ENCODE measurements at places on chromosomes 5 and 9.

GRCh38 chr5:67732471-67732870, 483.1 kb upstream of the PIK3R1 start:
- no peak for DNase-seq

DNA sequence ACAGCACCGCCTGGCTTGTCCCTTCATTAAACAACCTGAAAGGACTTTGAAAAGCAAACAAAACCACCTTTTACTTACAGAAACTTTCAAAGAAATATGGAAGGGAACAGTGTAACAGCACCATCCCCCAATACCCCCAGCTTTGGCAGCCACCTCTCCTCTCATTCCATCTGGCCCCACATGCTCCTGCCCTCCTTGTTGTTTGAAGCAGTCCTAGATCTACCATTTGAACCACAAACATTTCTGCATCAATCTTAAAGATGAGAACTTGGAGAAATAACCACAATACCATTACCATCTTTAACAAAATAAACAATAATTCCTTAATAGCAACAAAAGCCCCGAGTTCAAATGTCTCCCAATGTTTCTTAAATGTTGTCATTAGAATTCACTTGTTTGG, 17.8 kb upstream of the COL15A1 start:
- no peak for DNase-seq

GRCh38 chr9:87873607-87874303, 8.9 kb upstream of the SPATA31E1 start:
- no peak for DNase-seq

DNA sequence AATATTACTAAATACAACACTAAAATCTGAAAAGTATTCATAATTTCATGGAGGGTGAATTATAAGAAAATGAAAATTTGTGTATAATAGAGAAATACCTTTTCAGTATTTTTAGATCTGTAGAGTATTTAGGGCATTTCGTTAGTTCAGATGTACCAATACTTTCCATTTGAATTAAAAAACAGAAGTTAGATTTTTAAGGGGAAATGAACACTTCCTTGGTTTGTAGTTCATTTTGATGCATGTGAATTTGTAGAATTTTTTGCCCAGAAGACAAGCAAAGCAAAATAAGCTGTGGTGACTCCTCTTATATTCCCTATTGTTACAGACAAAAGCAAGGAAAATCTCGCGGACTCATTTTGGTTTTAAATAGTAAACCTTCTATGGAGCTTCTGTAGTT, 209.0 kb upstream of the RPS23 start:
- DNase-seq, result no peak

GRCh38 chr5:137315534-137316345, 183.4 kb downstream of the SPOCK1 start:
- no peak for DNase-seq

DNA sequence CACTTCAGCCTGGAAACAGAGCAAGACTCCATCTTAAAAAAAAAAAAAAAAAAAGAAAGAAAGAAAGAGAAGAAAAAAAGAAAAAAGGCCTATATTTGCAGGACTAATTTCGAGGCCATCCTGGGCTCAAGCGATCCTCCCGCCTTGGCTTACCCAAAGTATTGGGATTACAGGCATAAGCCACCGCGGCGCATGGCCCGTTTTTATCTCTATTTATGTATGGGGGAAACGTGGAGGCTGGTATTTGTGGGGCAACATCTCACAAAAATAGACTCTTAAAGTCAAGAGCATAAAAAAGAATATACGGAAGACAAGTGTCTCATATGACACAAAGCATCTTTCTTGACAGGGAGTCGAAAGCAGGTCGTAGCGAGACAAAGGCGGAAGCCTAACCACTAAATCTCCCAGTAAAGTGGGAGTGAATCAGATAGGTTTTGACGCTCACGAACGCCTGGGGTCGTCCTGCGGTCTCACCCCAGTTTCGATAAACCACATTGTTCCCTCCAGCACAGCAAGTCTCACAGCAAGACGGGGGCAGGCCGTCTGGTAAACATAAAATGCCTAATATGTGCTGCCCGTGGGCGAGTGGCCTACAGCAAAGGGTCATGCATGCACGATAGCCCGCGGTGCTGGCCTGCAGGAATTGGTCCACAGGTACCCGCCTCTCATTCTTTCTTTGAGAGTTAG, 1.8 kb upstream of the TRIM41 start:
- no peak for DNase-seq

- no peak for DNase-seq
These were observed 171.9 kb downstream of the MAPKAP1 start for GRCh38 chr9:125534971-125535701.

DNA sequence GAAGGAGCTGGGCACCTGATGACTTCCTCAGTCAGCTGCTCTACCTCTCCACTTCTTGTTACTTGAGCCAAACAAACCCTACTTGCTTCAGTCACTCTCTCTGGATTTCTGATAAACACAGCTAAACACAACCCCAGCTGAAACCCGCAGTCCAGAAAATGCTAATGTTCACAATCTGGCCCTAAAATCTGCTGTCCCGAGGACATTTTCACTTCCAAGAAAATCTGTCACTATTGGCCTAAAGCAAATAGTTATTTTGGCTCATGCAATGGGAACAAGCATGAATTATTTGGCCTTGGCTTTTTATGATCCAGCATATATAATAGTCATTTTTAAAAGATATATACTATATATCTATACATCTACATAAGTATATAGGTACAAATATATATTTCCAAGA, 19.1 kb downstream of the FAM81B start:
- DNase-seq, result no peak

DNA sequence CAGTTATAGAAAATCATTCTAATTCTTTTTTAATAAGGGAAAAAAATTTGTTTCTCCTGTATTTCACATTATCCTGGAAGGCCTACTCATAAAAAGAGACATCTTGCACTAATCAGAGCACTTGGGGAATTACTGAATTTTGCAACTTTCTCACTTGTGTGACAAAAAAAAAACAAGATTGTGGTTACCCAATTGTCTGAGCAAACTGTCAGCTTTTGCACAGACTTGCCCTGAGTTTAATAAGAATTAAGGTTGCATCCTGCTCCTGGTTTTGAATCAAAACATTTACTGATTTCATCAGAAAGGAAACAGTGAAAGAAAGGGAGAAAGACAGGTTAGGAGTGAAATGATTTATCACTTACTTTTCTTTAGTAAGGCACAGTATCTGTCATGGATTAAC, 10.6 kb upstream of the SH3RF2 start:
- DNase-seq, result no peak

GRCh38 chr5:31255041-31255440, 61.6 kb downstream of the CDH6 start:
- no peak for DNase-seq

GRCh38 chr9:76987594-76988200, 31.8 kb upstream of the FOXB2 start:
- DNase-seq, result peak; percentile 44

- no peak for DNase-seq
These were observed 227.8 kb upstream of the TBCA start for GRCh38 chr5:78003919-78004318.

- peak; percentile 9 for DNase-seq
These were observed 76.1 kb downstream of the NREP start for GRCh38 chr5:111680737-111681413.

- no peak for DNase-seq
These were observed 678 bp downstream of the PLPP7 start for GRCh38 chr9:131290036-131290766.

DNA sequence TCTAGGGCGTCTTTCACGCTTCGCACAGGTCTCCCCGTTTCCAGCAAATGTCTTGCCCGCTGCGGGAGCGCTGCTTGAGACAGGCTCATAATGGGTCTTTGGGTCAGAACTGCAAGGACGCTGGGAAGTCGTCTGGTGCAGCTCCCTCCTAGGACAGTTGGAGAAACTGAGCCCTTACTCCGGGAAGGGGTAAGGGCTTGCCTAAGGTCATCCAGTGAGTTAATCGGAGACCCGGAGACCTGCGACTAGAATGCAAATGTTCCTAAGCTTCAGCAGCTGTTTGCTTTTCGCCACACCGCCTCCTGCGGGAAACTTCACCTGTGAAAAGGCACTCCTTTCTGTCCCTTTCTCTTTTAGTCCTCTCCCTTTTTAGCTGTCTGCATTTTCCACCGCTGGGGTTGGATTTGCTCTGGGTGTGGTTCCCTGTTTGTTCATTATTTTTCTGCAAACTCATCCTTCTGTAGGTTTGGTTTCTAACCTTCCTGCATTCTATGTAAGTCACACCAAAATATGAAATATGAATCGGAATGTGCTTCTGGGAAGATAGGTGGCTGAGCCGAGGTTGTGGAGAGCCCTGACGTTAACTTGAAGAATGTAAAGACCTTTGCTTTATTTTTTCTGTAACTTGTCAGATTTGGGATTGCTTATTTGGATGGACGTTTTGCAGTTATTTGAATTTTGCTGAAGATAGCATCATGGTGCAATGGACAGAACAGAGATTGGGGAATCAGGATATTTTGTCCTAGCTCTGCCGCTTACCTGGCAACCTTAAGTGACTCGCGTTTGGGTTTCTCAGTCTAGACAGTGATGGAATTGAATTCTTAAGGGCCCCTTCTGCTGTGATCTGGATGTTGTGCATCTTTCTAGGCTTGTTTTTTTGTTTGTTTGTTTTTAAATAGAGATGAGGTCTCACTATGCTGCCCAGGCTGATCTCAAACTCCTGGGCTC, 909 bp downstream of the SLC36A1 start:
- DNase-seq, result no peak

- no peak for DNase-seq
These were observed 68.4 kb upstream of the GARNL3 start for GRCh38 chr9:127195976-127196825.

DNA sequence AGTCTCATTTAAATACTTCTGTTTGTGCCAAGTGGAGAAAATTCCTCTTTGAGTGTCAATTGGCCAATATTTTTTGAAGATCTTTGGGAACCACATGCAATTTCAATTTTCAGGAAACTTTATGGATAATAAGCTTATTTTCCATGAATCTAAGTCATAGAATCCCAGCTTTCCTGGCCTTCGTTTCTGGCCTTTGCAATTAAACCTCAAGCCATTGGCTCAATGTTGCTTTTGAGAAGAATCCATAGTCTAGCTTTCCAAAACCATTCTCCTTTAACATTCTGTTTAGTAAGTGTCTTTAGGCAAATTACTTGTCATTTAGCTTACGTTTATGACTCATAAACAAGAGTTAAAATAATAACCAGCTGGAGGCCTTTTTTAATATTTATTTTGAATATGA, 145.0 kb upstream of the FTMT start:
- no peak for DNase-seq

- no peak for DNase-seq
These were observed 29.5 kb downstream of the KCNN2 start for GRCh38 chr5:114391321-114391720.

DNA sequence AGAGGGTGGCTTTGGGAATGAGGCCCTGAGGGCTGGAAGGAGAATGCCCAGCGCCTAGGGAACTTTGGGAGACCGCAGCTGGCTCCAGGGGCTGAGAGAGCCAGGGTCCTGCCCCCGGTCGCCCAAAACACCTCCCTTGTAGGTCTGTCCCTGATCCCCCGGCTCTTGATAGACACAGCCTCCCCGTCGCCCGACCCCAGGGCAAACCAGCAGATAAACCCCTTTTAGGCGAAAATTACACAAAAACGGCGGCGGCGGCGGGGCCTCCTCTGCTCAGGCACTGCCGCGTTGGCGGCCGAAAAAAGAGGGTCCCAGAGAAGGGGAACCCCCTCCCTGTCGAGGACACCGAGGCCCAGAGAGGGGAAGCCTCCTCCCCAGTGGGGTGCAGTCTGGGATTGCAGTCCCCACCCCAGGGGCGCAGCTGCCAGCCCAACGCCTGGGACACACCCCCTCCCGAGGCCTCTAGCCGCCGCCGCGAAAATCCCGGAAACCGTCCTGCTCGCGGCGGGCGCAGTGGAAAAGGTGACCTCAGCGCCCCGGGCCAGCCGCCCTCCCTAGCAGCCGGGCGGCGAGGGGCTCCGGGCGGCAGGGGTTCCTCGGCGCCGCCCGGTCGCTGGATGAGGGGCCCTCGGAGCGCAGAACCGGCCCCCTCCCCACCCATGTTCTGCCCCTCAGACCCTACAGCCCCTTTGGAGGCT, 3.1 kb upstream of the BARX1 start:
- no peak for DNase-seq

GRCh38 chr5:39158127-39158593, 61.2 kb downstream of the FYB1 start:
- no peak for DNase-seq

DNA sequence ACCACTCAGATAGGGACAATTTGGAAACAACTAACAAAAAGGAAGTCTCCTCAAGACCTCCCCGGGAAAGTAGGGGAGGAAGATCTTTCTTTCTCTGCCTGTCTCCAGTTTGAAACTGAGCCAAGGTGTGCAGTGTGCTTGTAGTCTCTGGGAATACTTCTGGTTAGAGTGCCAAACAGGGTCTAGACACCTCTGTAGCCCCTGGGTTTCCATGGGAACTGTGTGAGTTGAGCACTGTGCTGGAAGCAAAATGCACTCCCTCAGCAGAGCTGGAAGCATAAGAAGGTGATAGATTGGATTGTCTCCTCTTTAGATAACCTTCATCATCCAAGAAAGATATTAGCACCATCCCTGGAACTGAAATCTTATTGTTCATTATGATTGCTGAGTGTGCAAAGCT, 129.2 kb upstream of the TNPO1 start:
- no peak for DNase-seq

DNA sequence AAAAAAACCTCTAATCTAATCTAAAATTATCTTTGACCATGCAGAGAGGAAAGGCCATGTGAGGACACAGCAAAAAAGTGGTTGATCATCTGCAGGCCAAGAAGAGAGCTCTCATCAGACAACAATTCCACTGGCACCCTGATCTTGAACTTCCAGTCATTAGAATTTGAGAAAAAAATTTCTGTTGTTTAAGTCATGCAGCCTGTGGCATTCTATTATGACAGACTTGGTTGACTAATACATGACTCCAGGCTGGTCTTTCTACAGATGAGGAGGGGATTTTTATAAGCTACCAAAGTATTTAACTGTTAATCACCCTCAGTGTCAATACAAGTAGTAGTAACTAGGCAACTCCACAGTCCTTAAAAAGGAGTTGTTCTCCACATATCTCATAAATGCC, 358.5 kb upstream of the RGMB start:
- DNase-seq, result no peak

DNA sequence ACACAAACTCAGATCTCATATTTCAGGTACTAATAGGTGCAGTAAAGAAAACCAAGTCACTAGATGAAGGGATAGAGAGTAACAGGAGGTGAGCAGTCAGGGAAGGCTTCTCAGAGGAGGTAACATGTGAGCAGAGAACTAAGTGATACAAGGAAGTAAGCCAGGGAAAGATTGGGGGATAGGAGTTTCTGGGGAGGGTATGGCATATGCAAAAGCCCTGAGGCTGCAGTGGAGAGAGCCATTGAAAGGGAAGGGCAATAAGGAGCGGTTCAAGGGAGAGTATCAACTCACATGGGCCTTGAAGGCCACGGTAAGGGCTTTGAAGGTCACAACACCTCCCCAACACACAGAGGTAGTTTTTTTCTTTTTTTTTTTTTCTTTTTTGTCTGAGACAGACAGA, 6.9 kb downstream of the OLFML2A start:
- no peak for DNase-seq

DNA sequence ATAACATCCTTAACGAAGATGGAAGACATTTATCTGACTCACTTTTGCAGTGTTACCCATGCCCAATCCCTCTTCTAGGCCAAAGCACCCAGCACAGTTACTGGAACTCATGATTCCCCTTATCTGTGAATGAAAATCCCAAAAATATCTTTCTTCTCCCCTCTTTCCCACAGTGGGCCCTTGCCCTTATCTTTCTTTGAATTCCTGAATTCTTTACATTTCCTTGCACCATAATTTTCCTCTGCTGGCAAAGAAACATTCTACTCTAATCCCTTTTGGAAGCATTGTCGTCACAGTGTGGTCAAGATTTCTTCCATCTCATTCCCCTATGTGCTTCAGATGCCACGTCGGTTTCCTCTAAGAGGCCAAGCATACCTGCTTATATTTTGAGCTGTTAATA, 135.9 kb upstream of the LIFR start:
- no peak for DNase-seq

- DNase-seq, result no peak
These were observed 159.4 kb downstream of the RASEF start for GRCh38 chr9:82903503-82903902.

All from NCI-H2107 (cell line).